ENCODE measurements at places on chromosomes 2 and 18.

GRCh38 chr2:207071820-207072219 lies 93.9 kb downstream of the KLF7 start:
- DNase-seq, result no peak

DNA sequence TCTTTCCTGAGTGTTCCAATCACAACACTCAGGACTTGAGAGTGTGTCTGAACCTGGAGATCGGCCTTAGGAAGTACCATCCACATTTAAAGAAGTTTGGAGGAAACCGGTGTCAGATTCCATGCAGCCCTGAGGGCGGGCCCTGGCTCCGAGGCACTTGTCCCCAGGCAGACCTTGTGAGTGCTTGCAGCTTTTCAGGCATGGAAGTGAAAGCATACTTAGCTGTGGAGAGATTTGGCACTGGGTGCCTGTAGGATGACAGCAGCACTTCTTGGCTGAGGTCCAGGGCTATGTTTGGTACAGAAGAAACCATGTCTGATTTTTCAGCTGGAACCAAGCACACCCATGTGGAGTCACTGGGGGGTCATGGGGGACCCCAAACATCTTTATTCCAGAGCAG lies 230.8 kb downstream of the SEPTIN10 start:
- peak; percentile 45 for DNase-seq

DNA sequence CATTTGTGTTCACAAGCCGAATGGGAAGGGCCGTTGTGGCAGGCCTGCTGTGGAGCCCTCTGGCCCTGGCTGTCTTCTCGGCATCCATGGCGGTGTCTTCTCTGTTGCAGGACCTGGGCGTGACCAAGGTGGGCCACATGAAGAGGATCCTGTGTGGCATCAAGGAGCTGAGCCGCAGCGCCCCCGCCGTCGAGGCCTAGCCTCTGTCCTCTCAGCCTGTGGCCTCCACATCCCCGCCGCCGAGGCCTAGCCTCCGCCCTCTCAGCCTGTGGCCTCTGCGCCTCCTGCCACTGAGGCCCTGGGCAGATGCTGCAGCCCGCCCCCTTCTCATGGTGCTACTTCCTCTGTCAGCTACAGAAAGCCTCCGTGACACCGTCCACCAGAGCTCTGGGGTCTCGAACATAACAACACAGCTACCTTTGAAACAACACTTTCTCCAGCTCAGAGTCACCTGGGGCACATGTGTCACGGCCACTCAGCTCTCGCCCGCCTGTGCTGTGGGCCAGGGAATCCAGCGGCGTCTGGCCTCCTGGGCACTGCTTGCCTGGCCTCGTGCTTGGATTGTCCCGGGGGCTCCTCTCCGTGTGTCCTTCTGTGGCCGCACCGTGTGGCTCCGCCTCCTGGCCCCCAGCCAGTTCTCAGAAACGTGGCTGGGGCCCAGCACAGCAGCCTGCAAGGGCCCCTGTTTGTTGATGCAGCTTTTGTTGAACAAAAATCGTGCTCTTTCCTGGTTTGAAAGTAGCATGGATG lies 97.1 kb downstream of the USP40 start:
- DNase-seq, result no peak

DNA sequence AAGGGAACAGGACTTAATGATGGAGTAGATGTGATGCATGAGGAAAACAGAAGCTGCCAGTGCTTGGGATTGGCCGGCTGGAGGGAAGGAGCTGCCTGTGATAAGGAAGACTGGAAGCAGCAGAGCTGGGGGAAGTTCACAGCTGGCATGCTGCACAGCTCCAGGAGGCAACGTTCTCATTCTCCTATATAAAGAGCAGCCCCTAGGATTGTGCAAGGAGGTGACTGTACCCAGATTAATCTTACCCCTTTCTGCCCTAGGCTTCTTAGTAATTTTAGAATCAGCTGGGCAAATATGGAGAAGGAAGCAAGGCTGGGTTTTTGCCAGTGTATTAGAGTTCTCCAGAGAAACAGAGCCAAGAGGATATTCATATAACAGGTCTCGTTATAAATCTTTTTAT lies 155.8 kb downstream of the ALPK2 start:
- no peak for DNase-seq

DNA sequence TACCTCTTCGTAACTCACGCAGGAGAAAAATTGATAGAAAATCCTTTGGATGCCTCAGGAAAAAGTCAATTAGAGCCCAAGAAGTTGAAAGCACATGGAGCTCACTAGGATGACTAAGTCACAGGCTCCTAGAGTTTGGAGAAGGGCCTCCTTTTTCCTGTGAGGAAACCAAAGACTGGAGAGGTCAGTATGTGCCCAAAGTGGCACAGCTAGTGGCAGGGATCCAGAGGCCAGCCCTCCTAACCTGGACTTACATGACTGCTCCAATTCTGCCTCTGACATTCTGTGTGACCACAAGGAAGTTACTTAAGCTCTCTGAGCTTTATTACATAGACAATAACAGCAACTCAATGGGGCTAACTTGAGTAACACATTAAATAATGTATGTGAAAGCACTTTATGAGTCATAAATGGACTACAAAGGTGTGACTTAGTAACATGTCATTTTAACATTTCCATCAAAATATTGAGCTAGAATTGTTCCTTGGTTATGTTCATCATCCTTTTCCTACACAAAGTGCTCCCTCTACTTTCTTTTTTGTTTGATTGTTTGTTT lies 91.6 kb downstream of the DHRS9 start:
- DNase-seq, result no peak

- no peak for DNase-seq
Observed at GRCh38 chr2:61335187-61335586, 135.7 kb downstream of the USP34 start.

GRCh38 chr2:72891091-72891818 lies 4.0 kb downstream of the SPR start:
- no peak for DNase-seq

DNA sequence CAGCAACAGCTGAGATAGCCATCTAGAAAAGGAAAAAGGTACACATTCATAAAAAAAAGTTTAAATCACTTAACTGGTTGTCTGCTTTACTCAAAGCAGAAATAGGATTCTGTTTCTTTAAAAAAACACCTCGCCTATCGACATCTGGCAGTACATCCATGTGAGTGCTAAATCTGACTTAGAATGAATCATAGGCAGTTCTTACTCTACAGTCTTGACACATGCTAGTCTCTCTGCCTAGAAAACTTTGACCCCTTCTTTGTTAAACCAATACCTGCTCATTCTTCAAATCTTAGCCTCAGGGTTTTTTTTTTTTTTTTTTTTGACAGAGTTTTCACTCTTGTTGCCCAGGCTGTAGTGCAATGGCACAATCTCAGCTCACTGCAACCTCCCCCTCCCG lies 37.1 kb upstream of the GPR75 start:
- DNase-seq, result peak; percentile 10

DNA sequence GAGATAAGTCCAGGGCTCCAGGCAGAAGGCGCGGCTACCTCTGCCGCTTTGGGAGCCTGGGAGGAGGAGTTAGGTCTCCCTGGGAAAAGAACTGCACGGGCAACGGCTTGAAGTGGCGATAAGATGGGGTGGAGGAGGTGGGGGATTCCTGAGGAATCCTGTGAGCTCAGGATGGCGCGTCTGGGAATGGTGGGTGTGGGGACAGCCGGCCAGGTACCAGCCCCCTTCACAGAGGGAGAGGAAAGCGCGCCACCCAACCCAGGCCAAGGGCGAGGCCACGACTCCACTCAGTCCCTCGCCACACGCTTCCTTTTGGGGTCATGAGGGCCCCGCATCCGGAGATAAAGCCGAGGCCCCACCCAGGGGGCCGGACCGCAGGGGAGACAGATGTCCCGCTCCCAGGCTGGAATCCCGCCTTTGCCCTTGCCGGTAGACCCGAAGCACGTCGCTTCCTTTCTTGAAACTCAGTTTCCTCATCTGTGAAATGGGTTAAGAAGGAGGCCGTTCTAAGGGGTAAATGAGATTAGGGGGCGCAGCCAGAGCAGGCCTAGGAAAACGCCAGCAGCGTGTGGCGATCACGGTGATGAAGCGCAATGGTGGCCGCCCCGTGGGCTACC lies 1.7 kb upstream of the CTDSP1 start:
- DNase-seq, result no peak

GRCh38 chr2:190099890-190100697 lies 37.6 kb upstream of the MSTN start:
- no peak for DNase-seq

GRCh38 chr2:195343540-195343939 lies 313.5 kb upstream of the SLC39A10 start:
- DNase-seq, result no peak

- DNase-seq, result no peak
Observed at GRCh38 chr18:36813824-36814223, 15.0 kb downstream of the TPGS2 start.

- no peak for DNase-seq
Observed at GRCh38 chr2:65329525-65329924, 101.9 kb downstream of the ACTR2 start.
